ENCODE measurements at places on chromosomes 1 and 21. TPM values are rescaled to one million over a fixed set of nuclear protein-coding genes. Genes with fewer than 3 reads are reported as not detected.

Gene LHX8
- not detected for total RNA-seq

DNA sequence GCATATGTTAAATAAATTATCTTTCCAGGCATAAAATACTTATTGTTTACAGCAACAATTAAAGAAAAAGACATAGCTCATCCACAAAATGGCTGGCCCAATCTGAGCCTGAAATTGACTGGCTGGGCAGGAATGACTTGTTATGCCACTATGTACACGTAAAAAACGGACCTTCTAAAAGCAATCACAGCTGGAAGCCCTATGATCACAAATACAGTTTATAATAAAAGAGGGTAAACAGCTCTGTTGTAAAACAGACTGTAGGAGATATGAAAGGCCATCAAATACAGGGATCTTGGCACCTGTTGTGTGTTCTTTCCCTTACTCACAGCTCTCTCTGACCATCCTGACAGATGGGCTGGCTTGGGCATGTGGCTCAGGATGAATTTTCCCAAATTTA is 70.5 kb upstream of the DMRTA2 start:
- DNase-seq: peak; percentile 49
- H3K27me3 ChIP-seq: no peaks in the 10 kb centered on the region
- H3K4me3 ChIP-seq: no peak overlapping the region
- H3K27ac ChIP-seq: no peak overlapping the region
- no peaks in the 10 kb centered on the region for H3K4me1 ChIP-seq
- no peaks in the 10 kb centered on the region for H3K36me3 ChIP-seq

DNA sequence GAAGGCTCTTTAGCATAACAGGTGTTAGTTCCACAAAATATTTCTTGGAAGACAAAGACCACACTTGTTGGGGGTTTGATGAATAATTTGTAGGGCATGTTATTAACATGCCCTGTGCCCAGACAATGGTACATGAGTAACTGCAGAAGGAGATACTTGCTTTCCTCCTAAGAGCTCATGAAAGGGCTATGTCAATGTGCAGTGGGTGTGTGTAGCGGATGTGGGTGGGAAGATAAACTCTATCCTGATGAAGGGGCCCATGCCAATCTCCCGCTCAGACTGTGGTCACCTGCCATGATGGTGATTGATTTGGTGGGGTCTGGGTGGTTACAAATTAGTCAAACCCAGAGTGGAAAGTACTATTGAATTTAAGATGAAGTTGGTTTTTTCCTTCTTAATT is 69.8 kb upstream of the DNAH14 start:
- H3K27me3 ChIP-seq: no peaks in the 10 kb centered on the region
- DNase-seq: no peak
- no peaks in the 10 kb centered on the region for H3K36me3 ChIP-seq
- no peak overlapping the region for H3K4me3 ChIP-seq
- no peaks in the 10 kb centered on the region for H3K4me1 ChIP-seq

DNA sequence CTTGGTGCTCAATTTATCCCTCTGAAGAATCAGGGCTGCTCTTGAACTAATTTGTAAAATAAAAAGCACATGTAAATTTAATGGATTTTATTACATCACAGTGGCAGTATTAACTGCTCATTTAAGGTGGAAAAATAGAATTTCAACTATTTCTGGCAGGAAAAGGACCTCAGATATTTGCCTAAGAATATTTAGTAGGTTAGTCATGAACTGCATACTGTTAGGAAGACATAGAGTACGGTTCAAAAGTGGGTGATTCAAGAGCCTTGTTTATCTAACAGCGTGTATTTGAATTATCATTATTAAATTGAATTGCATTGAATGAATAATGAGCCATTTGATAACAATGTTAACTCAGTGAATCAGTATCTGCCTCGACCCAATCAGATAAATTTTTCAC is 248.8 kb upstream of the PBX1 start:
- H3K4me3 ChIP-seq: no peak overlapping the region
- H3K27ac ChIP-seq: no peak overlapping the region
- no peak for DNase-seq
- H3K36me3 ChIP-seq: no peaks in the 10 kb centered on the region
- H3K4me1 ChIP-seq: no peaks in the 10 kb centered on the region
- H3K27me3 ChIP-seq: no peaks in the 10 kb centered on the region

GRCh38 chr1:204673909-204674649 is 11.5 kb downstream of the LRRN2 start:
- no peak for DNase-seq
- H3K27ac ChIP-seq: no peak overlapping the region
- no peaks in the 10 kb centered on the region for H3K4me1 ChIP-seq
- H3K4me3 ChIP-seq: no peak overlapping the region

GRCh38 chr1:218661411-218661810 is 316.3 kb downstream of the TGFB2 start:
- DNase-seq: no peak
- no peak overlapping the region for H3K4me3 ChIP-seq
- no peaks in the 10 kb centered on the region for H3K27me3 ChIP-seq
- no peaks in the 10 kb centered on the region for H3K4me1 ChIP-seq
- H3K36me3 ChIP-seq: no peaks in the 10 kb centered on the region

GRCh38 chr1:58781541-58782177 is 2.2 kb downstream of the JUN start:
- H3K36me3 ChIP-seq: no peaks in the 10 kb centered on the region
- H3K27ac ChIP-seq: peak overlapping the region; percentile 99
- H3K4me3 ChIP-seq: peak overlapping the region; percentile 82
- H3K4me1 ChIP-seq: no peaks in the 10 kb centered on the region
- H3K27me3 ChIP-seq: no peaks in the 10 kb centered on the region

- H3K4me1 ChIP-seq: no peaks in the 10 kb centered on the region
- peak overlapping the region; percentile 10 for H3K27ac ChIP-seq
- DNase-seq: no peak
- no peaks in the 10 kb centered on the region for H3K36me3 ChIP-seq
- H3K4me3 ChIP-seq: no peak overlapping the region
Observed at GRCh38 chr1:197841883-197842553, 60.4 kb upstream of the C1orf53 start.

DNA sequence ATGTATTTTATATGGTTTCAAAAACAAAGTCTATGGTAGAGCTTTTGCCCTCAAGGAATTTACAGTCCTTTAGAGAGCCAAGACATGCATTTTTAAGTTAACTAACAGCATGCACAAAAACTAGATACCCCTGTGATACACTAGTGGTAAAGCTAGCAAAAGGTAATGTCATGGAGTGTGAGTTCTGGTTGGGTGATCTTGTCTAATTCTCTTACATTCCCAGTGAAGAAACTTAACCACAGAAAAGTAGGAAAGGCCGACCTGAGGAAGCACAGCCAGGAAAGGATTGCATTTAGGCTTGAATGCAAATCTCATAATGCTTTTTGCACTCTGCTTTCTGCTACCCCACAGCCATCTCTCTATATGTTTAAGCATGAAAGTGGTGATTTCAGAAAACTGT is 202.2 kb downstream of the ROR1 start:
- no peak overlapping the region for H3K27ac ChIP-seq
- no peak overlapping the region for H3K4me3 ChIP-seq
- H3K36me3 ChIP-seq: no peaks in the 10 kb centered on the region
- no peak for DNase-seq

DNA sequence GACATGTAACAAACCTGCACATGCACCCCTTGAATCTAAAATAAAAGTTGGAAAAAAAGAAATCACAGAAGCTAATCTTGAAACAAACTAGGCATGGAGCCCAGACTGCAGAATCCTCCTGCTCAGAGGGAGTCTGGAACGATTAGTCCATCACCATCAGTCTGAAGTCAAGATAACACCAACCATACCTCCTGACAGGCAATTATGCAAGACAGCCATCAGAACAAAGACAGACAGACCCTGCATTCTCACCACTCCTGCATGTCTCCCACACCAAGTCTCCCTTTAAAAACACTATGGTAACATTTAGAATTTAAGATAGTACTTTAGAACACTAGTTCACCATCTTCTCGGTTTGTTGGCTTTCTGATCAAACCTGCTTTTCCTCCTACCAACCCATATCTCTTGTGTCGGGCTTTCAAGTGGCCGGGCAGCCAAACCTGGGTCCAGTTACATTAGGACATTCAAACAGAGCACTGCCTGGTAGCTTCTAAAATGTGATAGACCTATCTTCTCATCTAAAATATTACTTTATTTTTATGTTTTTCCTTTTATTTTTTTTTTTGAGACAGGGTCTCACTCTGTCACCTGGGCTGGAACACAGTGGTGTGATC is 10.1 kb downstream of the YARS1 start:
- no peaks in the 10 kb centered on the region for H3K4me1 ChIP-seq
- H3K27ac ChIP-seq: no peak overlapping the region
- no peaks in the 10 kb centered on the region for H3K27me3 ChIP-seq
- DNase-seq: no peak

DNA sequence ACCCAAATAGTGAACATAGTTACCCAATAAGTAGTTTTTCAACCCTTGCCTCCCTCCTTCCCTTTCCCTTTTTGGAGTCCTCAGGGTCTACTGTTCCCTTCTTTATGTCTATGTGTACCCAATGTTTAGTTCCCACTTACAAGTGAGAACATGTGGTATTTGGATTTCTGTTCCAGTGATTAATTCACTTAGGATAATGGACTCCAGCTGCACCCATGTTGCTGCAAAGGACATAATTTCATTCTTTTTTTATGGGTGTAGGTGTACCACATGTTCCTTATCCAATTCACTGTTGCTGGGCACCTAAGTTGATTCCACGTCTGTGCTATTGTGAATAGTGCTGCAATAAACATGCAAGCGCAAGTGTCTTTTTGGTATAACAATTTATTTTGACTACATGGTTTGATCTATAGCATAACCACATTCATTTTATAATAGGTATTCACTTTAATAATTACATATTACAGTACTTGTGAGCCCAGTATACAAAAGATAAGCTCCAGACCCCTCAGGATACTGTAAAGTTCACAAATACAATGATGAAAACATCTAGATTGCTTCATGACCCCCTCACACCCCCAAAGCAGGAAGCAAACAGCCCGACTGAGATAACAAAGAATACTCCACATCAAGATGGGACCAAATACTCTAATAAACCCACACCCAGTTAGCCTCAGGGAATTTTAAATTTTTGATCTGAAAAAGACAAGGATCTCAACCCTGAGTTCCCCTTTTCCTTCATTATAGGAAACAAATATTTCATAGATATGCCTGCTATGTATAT is 45.3 kb downstream of the PUM1 start:
- H3K4me3 ChIP-seq: no peak overlapping the region
- peaks cover 9% of the 10 kb centered on the region for H3K4me1 ChIP-seq
- DNase-seq: no peak
- no peaks in the 10 kb centered on the region for H3K27me3 ChIP-seq
- H3K36me3 ChIP-seq: no peaks in the 10 kb centered on the region
- no peak overlapping the region for H3K27ac ChIP-seq

All from colonic mucosa (tissue), 4 donors.